ENCODE measurements at places on chromosomes 5 and 9.

DNA sequence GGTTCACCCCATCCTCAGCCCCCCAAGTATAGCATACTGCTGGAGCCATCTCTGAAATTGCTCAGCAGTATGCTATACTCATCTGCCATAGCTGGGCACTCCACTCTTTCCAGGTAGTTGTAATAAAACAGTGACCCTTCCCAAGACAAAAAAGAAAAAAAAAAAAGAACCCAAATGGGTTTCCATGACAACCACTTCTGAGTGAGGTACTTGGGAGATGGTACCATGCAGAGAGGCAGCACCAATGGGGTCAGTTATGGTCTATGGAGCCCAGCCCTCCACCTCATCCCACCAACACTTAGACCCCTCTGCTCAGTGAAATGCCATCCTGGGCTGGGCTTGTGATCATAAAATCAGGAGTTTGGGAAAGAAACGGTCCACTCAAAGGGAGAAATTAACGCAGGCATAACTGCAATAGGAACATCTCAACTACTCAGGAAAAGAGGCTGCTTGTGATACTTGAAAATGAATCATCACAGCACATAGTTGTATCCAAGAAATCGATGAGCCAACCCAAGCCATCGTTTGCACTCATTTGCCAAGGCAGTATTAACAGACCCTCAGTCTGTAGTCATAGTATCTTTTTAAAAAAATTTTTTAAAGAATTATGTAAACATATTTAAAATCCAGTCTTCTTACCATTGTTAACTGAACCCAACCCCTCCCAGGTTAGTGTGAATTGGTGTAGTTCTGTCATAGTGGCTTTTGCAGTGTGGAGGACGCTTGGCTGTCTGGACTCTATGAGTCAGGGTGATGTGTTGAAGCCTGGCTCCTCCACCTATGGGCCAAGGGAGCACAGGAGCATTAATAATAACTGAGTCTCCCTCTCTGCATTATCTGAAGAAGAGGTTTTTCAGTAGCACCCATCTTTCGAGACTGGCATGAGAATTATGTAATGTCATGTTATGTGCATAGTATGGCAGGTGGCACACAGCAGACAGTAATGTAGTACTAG is 402.7 kb downstream of the SPOCK1 start:
- H3K4me1 ChIP-seq = peaks cover 7% of the 10 kb centered on the region
- no peaks in the 10 kb centered on the region for H3K36me3 ChIP-seq
- H3K27me3 ChIP-seq = no peaks in the 10 kb centered on the region
- no peak overlapping the region for H3K4me3 ChIP-seq
- H3K27ac ChIP-seq = no peak overlapping the region

DNA sequence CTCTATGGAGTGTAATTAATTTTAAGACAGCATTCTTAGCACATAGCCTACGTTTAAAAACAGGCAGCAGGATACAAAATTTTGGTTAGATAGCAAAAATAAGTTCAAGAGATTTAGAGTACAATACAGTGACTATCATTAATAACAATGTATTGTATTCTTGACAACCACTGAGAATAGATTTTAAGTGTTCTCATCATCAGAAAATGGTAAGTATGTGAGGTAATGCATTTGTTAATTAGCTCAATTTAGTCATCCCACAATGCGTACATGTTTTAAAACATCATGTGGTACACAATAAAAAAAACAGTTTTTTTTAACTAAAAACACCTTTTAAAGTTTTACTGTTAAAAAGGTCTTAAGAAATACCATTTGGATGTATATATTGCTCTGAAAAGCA is 94.2 kb downstream of the MUSK start:
- H3K36me3 ChIP-seq = no peaks in the 10 kb centered on the region
- H3K4me3 ChIP-seq = no peak overlapping the region
- no peak for DNase-seq
- H3K4me1 ChIP-seq = no peaks in the 10 kb centered on the region
- no peaks in the 10 kb centered on the region for H3K27me3 ChIP-seq
- no peak overlapping the region for H3K27ac ChIP-seq

DNA sequence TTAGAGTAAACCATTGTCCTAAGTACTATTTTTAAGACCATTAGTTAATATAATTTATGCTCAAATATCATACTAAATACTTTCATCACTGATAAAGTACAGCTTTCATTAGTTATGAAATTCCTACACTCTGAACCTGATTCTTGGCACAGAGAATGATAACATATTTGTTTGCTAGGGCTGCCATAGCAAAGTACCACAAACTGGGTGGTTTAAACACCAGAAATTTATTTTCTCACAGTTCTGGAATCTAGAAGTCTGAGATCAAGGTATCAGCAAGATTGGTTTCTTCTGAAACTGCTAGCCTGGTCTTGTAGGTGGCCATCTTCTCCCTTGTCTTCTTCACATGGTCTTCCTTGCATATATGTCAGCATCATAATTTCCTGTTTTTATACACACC is 608.4 kb downstream of the TLE1 start:
- no peak for DNase-seq
- H3K27me3 ChIP-seq = no peaks in the 10 kb centered on the region

GRCh38 chr5:143494162-143494561 is 90.7 kb upstream of the NR3C1 start:
- no peak for DNase-seq
- H3K4me3 ChIP-seq = no peak overlapping the region
- H3K27ac ChIP-seq = no peak overlapping the region
- H3K4me1 ChIP-seq = no peaks in the 10 kb centered on the region
- H3K36me3 ChIP-seq = no peaks in the 10 kb centered on the region

DNA sequence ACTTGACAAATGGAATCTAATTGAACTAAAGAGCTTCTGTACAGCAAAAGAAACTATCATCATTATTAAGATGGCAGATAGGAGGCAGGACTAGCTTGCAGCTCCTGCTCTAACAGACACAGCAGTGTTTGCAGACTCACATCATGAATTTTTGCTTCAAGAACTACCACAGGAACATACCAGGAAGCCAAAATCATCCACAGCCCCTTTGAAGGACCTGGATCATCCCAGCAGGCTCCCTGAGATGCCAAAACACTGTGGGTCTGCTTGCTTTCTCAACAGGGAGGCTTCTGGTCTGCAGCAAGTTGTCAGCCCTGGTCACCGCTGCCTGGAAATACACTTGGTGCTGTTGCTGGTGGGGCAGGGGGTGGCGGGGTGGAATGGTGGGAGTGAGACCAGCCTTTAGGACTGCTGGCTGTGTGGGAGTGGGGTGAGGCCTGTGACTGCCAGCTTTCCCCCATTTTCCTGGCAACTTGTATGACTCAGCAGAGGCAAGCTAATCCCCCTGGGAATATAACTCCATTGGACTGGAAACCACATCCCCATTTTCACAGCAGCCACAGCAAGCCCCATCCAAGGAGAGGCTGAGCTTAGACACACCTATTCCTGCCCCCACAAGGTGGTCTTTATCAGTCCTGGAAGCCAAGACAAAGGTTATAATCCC is 533.8 kb upstream of the CYLC2 start:
- no peak for DNase-seq
- no peaks in the 10 kb centered on the region for H3K36me3 ChIP-seq
- no peak overlapping the region for H3K4me3 ChIP-seq
- H3K27ac ChIP-seq = no peak overlapping the region
- no peaks in the 10 kb centered on the region for H3K4me1 ChIP-seq
- H3K27me3 ChIP-seq = no peaks in the 10 kb centered on the region

DNA sequence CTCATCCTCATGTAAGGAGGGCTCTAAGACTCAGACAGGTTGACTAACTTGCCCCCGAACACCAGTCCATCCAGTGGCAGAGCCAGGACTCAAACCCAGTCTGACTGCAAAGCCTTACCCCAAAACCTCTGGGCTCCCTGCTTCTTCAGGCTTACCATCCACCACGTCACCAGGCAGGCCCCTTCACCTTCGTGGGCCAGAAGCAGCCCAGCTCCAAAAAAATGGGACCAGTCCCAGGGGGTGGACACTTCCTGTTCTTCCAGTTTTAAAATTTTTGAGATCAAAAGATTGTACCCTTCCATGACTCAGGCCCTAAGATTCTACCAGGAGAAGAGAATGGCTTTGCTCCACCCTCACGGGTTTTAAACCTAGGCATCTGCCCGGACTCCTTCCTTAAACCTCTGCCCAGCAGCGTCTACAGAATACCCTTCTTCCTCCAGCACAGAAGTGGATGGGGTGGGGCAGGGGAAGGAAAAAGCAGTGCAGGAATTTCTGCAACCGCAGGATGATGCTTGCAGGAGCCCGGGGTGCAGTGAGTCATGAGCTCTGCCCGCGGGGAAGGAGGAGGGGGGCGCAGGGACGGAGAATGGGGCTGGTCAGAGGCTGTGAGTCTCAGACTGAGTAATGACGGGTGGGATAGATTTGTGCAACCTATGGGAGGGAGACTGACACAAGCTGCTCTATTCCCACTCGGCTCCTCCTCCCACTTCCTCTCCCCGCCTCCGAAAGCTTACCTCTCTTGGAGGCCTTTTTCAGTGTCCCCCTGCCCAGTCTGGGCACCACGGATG is 50.4 kb upstream of the STXBP1 start:
- H3K4me3 ChIP-seq = no peak overlapping the region
- H3K36me3 ChIP-seq = no peaks in the 10 kb centered on the region
- DNase-seq = peak; percentile 44
- H3K4me1 ChIP-seq = peaks cover 28% of the 10 kb centered on the region
- H3K27ac ChIP-seq = no peak overlapping the region

GRCh38 chr5:150224483-150225027 is 34.7 kb downstream of the SLC6A7 start:
- H3K27me3 ChIP-seq = no peaks in the 10 kb centered on the region
- no peak for DNase-seq
- no peak overlapping the region for H3K4me3 ChIP-seq
- H3K4me1 ChIP-seq = peaks cover 4% of the 10 kb centered on the region
- no peaks in the 10 kb centered on the region for H3K36me3 ChIP-seq
- H3K27ac ChIP-seq = no peak overlapping the region

- peak overlapping the region; percentile 44 for H3K4me3 ChIP-seq
- DNase-seq = peak; percentile 88
- H3K27me3 ChIP-seq = peaks cover 100% of the 10 kb centered on the region
- no peaks in the 10 kb centered on the region for H3K36me3 ChIP-seq
These were observed 6.9 kb upstream of the OTP start for GRCh38 chr5:77645158-77645994.

DNA sequence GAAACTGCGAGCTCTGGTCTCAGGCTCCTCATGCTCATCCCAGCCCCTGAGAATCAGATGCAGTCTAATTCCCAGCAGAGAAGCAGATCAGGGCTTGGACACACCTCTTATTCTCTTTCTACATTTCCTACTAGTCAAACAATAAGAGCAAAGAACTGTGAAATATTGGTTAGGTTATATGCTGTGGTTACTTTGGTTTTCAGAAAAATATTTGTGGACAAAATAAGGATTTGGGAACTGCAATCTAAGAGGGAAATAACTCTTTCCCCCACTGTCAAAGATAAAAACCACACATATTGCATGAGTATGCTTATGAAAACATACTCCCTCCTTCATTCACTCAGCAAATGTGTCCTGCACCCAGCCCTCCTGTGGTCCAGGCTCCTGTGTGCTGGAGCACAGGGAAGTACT is 164.5 kb upstream of the S1PR3 start:
- H3K4me3 ChIP-seq = no peak overlapping the region
- no peaks in the 10 kb centered on the region for H3K27me3 ChIP-seq
- no peak overlapping the region for H3K27ac ChIP-seq
- DNase-seq = no peak
- H3K4me1 ChIP-seq = no peaks in the 10 kb centered on the region

- no peak overlapping the region for H3K27ac ChIP-seq
- DNase-seq = no peak
- no peak overlapping the region for H3K4me3 ChIP-seq
- H3K36me3 ChIP-seq = no peaks in the 10 kb centered on the region
- H3K4me1 ChIP-seq = no peaks in the 10 kb centered on the region
These were observed 14.1 kb downstream of the HSPB3 start for GRCh38 chr5:54469622-54470021.

DNA sequence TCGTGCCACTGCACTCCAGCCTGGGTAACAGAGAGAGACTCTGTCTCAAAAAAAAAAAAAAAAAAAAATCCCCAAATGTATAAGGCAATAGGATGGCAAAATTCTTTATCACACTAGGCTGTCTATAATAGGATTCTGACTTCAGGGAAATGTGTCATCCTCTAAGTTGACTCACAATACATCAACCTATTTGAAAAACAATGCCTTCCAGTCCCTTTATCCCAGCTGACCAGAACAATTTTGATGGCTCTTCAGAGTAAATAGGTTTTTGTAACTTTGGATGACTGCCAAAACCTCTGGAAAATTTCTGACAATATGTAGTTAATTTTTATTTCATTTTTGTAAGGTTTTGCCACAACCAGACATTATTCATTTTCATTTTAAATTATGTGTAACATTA is 184.1 kb downstream of the CCDC192 start:
- H3K36me3 ChIP-seq = no peaks in the 10 kb centered on the region

DNA sequence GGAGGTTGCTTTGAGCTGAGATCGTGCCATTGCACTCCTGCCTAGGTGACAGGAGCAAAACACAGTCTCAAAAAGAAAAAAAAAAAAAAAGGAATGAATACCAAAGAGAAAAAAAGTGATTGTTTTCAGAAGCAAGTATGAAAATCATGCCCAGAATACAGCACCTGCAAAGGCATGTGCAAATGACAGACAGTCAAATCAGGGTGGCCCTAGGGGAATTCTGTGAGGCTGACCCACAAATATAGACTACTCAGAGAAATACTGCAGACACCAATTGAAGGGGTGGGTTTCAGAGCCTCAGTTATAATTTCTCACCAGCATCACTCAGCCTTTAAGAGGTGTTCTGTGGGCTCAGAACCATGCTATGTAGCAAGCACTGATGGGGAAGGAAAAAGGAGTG is 28.6 kb downstream of the DCAF12 start:
- no peak overlapping the region for H3K4me3 ChIP-seq
- no peaks in the 10 kb centered on the region for H3K36me3 ChIP-seq
- H3K4me1 ChIP-seq = no peaks in the 10 kb centered on the region
- no peak overlapping the region for H3K27ac ChIP-seq
- no peak for DNase-seq
- no peaks in the 10 kb centered on the region for H3K27me3 ChIP-seq

DNA sequence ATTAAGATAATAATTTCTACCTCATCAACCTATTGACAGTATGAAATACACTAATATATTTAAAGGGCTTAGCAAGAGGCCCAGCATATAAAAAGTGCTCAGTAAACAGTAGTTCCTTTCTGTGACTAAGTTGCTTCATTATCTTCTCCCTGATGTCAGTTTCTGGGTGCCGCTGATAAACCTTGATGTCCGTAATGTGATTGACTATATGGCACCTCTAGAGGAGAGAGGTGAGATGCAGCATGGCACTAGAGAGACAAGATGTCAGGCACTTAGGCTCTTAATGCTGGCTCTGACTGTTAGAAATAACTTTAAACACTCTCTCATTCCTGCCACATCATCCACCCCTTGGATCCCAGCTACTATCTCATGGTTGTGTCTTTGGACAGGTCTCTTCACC is 455.9 kb upstream of the KLF4 start:
- H3K4me3 ChIP-seq = no peak overlapping the region
- H3K36me3 ChIP-seq = no peaks in the 10 kb centered on the region
- H3K27ac ChIP-seq = no peak overlapping the region
- DNase-seq = no peak
- H3K4me1 ChIP-seq = no peaks in the 10 kb centered on the region
- no peaks in the 10 kb centered on the region for H3K27me3 ChIP-seq

GRCh38 chr5:125408448-125409233 is 662.2 kb upstream of the ZNF608 start:
- H3K27me3 ChIP-seq = no peaks in the 10 kb centered on the region
- no peak for DNase-seq
- peaks cover 60% of the 10 kb centered on the region for H3K4me1 ChIP-seq
- H3K4me3 ChIP-seq = peak overlapping the region; percentile 14
- H3K27ac ChIP-seq = peak overlapping the region; percentile 81

All from neural progenitor cell (in vitro differentiated cells).